ENCODE measurements at places on chromosomes 2 and 18.

DNA sequence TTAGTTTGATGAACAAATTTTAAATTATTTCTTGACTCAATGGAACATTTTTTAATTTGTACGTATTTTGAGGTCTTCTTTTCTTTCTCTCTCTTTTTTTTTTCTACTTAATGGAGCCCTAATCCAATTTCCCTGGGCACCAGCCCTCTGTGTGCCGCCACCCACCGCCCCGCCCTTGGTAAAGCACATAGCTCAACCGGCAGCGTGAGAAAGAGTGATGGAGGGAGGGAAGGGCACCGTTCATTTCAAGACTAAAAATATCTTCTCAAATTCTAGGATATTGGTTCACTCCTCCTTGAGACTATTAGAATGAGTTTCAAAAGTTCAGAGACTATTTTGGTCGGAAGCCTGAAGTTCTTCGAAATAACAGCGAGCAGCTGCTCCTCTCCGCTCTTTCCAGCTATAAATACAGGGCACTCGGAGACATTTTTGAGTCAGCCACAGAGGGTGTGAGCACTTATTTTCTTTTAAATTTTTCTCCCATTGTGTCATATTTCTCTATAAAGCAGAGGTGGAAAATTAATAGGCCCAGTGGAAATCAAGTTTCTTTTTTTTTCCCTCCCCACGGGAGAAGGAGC, 731.7 kb upstream of the ID2 start:
- DNase-seq = no peak

DNA sequence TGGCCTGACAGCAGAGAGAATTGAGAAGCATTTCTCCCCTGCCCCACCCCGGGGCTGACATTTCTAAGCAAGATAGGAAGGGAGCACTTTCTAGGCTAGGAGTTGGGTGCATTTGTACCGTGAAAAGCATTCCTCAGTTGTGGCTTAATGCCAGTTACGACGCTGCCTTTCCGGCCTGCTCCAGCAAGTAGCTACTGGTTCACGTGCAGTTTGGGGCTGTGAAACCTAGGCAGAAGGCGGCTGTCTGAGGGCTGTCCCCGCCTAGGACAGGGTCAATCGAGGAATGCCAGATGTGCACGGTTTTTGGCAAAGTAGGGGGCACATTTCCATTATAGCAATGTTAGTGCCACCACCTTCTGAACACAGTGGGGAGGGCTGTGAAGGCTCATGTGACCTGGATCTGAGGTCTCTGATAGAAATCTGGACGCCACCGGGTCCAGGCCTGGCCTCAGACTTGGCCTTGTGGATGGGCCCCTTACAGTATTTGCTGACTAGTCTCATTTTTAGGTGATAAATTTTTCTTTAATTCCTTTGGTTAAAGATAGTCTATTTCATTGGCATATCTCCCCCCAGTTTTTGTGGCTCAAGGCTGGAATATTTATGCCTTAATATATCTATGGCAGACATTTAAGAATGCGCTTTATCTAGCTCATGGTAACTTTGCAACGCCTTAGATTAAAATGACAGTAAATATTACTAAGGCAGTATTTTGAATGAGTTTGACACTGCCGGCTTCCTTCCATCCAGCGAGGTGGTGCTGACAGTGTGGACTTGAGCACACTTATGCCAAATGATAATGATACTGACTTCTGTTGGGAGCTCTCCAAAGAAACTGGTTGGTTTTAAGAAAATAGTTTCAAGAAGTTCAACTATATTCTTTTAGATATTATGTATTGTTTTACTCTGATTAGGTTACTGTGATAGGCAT, 78.7 kb downstream of the LPIN1 start:
- no peak for DNase-seq

DNA sequence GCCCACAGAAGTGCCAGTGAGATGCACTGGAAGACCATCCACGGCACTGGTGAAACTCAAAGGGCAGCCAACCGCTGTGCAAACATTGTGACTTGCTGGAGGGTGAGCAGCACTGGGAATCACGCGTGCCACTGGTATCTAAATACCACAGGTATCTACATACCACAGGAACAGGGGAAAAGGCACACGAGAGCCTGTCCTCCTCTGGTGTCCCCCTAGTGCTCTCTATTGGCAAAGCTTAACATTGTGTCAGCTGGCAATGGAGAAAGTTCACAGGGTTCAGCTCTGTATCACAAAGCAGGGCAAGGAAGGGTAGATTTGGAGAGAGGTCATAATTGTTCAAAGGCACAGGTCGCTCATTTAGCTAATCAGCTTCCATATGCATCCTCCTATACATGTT, 12.6 kb upstream of the SEC11C start:
- DNase-seq = no peak

DNA sequence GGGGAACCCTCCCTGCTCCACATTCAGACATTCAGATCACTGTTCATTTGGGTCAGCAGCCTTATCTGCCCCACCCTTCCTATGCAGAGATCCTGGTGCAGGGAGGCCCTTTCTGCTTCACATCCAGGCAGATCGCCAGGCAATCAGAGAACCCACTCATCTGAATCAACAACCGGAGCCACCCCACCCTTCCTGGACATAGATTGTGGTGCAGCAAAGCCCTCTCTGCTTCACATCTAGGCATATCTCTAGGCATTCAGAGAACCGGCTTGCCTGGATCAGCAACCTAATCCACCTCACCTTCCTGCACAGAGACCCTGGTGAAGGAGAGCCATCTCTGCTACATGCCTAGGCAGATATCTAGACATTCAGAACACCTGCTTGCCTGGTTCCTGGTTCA, 184.5 kb upstream of the CNTNAP5 start:
- DNase-seq = no peak

DNA sequence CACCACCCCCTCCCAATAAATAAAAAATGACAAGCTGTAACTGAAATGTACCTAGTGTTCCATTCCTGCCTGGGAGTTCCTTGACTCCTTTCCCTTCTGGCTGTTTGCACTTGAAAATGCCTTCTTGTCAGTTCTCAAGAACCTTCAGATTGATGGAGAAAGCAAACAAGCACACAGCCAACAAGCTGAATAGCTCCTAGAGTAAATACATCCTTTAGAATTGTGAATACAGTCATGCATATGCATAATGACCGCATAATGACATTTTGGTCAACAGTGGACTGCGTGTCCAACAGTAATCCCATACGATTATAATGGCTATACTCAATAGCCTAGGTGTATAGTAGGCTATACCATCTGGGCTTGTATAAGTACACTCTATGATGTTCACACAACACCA, 97.0 kb downstream of the LYPD6 start:
- no peak for DNase-seq

DNA sequence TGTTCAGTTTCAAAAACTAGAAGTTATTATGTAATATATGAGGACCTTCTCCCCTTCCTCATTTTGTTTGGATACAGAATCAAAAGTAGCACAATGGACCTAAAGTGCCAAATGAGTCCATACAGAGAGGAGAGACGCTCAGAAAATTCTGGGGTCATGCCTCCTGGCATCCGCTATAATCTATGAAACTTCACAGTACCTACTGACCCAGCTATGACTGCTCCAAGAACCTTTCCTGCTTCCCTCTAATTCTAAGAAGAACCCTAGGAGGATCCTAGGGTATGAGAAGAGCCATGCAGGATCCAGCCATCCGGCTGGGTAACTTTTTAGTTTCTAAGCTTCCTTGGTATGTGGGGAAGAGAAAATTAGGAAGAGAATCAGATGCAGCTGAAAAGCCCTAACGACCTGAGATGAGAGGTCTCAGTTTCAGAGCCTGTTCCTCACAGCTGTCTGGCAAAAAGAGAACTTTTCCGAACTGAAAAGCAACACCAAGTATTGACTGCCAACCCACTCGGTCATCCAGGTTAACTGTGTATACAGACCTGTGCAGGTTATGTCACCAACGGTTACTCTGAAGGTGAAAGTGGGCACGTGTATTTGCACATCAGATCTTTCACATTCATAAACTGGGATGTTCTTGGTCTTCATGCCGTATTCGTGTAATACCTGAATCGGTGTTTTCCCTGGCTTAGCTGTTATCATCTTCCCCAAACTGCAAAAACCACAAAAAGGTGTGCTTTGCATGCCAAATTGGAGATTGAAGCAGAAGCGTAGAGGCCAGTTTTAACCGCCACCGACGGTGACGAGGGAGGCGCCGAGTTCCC, 1.1 kb downstream of the PRKRA start:
- no peak for DNase-seq

GRCh38 chr2:134407154-134407890, 153.4 kb downstream of the MGAT5 start:
- no peak for DNase-seq

- DNase-seq = no peak
Measured at GRCh38 chr2:18062892-18063291, 184.4 kb downstream of the KCNS3 start.

- DNase-seq = no peak
Measured at GRCh38 chr18:39299152-39299551, 1733.6 kb upstream of the CELF4 start.

DNA sequence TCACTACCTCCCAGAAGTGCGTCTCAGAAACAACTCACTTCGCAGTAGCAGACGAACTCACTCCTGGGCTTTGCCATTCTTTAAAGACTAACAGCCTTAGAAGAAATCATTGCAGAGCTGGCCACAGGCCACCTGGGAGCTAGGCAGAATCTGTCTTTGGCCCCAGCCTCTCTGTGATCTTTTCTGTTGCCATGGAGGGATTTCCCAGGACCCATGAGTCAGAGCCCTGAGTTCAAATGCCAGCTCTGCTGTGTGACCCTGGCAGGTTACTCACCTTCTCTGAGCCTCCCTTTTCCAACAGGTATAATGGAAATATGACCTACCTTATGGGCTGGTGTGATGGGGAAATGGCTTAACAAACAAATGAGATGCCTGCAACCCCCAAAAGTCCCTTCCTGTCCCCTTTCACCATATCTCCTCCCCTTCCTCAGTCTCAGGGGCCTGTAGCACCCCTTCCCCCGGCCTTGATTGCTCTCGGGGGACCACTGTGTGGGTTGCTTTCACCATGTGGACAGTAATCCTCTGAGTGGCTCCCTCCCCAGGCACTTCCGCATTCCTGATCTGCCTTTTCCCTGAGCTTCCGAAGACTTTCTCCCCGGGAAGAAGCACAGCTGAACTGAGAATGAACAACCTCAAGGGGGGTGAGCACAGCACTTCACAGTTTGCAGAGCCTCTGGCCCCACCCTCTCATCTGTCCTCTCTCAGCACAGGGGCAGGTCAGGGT, 34.0 kb upstream of the SLC66A3 start:
- DNase-seq = no peak

DNA sequence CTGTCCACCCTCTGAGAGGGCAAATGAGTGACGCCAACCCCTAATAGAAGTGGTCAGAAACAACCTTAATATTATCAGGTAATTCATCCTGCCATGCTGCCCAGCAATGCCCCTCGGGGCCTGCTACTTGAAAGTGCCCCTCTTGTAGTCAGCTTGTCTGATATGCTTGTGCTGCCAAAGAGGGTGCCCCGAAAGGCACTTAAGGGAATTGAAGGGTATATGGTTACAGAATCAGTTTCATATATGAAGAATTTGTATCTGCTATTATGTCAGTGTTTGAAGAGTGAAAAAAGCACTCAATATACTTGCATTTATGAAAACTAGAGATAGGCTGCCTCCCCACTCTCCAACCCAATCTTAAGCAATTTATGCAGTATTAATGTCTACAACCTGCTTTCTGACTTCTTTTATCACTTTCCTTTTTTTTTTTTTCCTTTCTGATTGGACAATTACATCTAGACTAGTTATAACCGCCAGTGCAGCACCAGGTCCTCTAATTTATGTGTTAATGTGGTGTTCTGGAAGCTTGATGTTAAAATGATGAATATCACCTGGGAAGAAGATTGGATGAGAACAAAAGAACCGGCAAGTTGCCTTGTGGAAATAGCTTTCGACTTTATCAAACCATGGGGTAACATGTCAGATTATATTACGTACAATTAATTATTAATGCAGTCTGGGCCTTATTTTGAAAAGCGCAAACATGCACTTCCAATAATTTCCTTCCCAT, 646.9 kb upstream of the ACVR2A start:
- no peak for DNase-seq

- DNase-seq = no peak
Measured at GRCh38 chr18:68713796-68714195, 1.1 kb downstream of the TMX3 start.

DNA sequence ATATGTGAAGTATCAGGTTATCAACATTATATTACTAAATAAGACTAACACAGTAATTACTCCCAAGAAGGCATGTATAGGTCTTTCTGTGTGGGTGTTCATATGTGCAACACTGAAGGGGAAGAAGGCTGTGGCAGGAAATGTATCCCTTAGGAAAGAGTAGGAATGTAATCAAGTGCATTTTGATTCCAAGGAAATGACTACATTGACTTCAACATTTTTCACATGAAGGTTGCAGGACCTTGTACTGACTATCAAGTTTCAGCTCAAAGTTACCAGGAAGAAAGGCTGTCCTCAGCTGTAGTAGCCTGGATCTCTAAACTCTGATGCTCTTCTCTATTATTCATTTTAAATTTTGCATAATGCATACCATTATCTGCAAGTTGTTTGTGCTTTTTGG, 680.8 kb downstream of the NYAP2 start:
- no peak for DNase-seq

GRCh38 chr18:37346048-37346447, 219.6 kb downstream of the CELF4 start:
- DNase-seq = no peak

DNA sequence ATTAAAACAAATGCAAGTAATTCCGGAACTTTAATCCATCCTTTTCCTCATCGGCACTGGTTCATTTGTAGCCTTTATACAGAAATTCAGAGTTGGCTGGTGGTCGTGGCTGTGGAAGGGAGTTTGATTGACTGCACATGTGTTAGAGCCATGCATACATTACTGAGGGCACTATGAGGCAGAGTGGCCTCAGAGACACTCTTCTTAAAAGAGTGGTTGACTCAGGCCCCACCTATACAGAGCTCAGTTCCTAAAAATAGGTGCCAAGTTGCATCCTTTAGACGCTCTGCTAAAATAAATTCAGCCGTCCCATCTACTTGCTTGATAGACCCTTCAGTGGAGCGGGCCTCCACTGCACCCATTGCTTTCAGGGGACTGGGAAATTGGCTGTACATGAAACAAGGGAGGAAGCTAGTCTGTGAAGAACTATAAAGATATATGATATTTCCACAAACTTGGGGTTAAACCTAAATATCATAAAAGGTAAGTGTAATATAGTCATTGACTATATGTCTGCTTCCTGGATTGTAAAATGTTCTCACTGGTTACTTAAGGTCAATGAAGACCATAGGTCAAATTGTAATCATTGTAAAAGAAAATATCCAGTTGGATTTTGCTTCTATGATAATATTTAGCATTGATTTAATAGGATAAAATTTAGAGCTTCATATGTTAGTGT, 298.9 kb downstream of the XIRP2 start:
- DNase-seq = no peak

DNA sequence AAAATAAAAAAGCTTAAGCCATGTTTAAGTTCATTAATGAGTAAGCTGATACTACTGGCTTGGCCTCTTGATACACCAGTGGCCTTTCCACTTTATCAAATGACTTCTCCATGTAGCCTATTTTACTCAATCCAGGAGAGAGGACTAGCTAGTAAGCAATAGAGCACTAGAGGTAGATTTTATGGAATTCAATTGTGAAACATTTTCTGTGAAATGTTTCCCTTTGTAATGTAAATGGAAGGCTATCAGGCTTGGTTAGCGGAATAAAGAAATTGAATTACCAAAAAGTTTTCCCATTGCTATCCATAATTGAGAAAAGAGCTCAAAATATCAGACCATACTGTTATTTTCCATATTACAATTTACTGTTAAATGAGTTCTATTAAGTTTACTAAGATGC, 515.4 kb upstream of the CDH2 start:
- DNase-seq = no peak

GRCh38 chr2:226187616-226188015, 612.0 kb downstream of the IRS1 start:
- no peak for DNase-seq
